Regular cardiac myocyte (primary cell): ENCODE measurements at places on chromosomes 11 and 22. TPM values are rescaled to one million over a fixed set of nuclear protein-coding genes. Genes with fewer than 3 reads are reported as not detected.

The PAX6 gene
- total RNA-seq: not detected in 2 replicates

The ARHGAP1 gene
- total RNA-seq: 33.3 and 35.1 TPM in 2 replicates

The PRG3 gene
- not detected in 2 replicates for total RNA-seq

The PPP2R1B gene
- 44.3 and 50.2 TPM in 2 replicates for total RNA-seq

The EEF1G gene
- 1,480 and 1,535 TPM in 2 replicates for total RNA-seq
